ENCODE measurements at places on chromosomes 5 and 9.

- no peak overlapping the region for H3K27ac ChIP-seq
- no peak for DNase-seq
- H3K36me3 ChIP-seq: no peaks in the 10 kb centered on the region
- H3K27me3 ChIP-seq: no peaks in the 10 kb centered on the region
- no peaks in the 10 kb centered on the region for H3K4me1 ChIP-seq
These were observed 49.2 kb downstream of the KIAA1958 start for GRCh38 chr9:112535811-112536210.

- H3K27ac ChIP-seq: no peak overlapping the region
- H3K4me1 ChIP-seq: no peaks in the 10 kb centered on the region
- no peaks in the 10 kb centered on the region for H3K27me3 ChIP-seq
- no peak overlapping the region for H3K4me3 ChIP-seq
- H3K36me3 ChIP-seq: no peaks in the 10 kb centered on the region
- no peak for DNase-seq
These were observed 522.7 kb downstream of the HTR1A start for GRCh38 chr5:63439537-63439936.

DNA sequence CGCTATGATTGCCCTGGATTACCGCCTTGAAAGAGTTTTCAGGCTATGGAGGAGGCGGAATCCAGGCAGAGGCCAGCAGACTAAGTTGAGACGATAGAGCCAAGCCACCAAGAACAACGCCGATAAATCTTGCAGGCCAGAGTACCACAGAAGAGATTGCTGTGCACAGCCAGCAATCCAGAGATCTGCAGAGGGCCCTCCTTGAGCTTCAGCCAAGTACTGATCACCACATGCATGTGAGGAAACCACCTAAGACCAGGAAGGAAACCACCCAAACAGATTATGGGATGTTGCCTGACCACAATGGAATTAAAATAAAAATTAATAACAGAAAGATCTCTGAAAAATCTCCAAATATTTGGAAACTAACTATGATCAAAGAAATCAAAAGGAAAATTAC lies 74.9 kb downstream of the GCNT4 start:
- no peak overlapping the region for H3K27ac ChIP-seq
- H3K4me3 ChIP-seq: no peak overlapping the region
- H3K27me3 ChIP-seq: no peaks in the 10 kb centered on the region
- DNase-seq: no peak

DNA sequence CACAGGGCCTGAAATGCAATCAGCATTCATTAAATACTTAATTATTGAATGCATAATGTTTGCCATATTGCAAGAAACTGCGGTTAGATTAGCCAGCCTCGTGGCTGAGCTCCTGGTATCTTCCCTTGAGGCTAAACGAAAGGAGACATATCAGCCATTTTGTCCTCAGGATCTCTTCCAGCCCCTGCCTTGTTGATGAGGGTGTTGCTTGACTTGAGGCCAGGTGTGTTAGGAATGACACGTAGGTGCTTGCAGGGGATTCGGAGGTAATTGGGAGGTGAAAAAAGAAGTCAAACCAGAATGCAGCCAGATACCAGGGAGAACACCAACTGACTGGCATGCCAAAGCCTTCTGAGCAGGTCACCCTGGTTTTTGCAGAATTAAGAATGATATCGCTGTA lies 12.5 kb downstream of the SH3RF2 start:
- peaks cover 21% of the 10 kb centered on the region for H3K4me1 ChIP-seq
- peak overlapping the region; percentile 25 for H3K4me3 ChIP-seq
- H3K27me3 ChIP-seq: no peaks in the 10 kb centered on the region
- H3K27ac ChIP-seq: peak overlapping the region; percentile 72
- no peaks in the 10 kb centered on the region for H3K36me3 ChIP-seq
- no peak for DNase-seq

GRCh38 chr5:119048246-119048645 lies 22.6 kb upstream of the DMXL1 start:
- H3K4me1 ChIP-seq: no peaks in the 10 kb centered on the region
- H3K27ac ChIP-seq: no peak overlapping the region
- no peak for DNase-seq
- no peaks in the 10 kb centered on the region for H3K27me3 ChIP-seq

DNA sequence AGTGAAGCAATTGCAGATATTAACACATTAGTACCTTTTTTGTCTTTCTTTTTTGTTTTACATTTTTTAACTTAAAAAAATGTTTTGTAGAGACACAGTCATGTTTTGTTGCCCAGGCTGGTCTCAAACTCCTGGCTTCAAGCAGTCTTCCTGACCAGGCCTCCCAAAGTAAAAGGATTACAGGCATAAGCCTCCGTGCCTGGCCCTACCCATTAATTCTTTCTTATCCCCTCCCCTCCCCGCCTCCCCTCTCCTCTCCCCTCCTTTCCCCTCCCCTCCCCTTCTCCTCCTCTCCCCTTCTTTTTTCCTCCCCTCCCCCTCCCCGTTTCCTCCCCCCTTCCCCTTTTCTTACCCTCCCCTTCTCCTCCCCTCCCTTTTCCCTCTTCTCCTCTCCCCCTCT lies 182.4 kb downstream of the FER start:
- H3K27ac ChIP-seq: no peak overlapping the region
- H3K27me3 ChIP-seq: no peaks in the 10 kb centered on the region
- H3K4me3 ChIP-seq: no peak overlapping the region
- no peaks in the 10 kb centered on the region for H3K4me1 ChIP-seq
- DNase-seq: no peak
- no peaks in the 10 kb centered on the region for H3K36me3 ChIP-seq

DNA sequence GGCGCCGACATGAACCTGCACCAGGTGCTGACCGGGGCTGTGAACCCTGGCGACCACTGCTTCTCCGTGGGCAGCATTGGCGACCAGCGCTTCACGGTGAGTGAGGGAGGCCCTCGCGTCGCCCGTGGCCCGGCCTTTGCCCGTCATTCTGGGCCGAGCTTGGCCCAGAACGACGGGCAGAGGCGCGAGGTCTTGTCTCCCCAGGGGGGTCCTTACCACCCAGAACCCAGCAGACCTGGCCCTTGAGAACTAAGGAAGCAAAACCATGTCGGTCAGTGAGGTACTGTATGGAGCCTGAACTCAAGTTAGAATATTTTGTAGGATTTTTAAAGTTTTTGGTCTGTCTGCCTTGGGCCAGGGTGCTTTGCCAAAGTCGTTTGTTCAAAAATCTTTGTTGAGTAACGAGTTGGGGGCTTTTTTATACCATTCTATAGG lies 691 bp downstream of the DMXL1 start:
- peak; percentile 17 for DNase-seq
- H3K27me3 ChIP-seq: no peaks in the 10 kb centered on the region
- H3K4me3 ChIP-seq: peak overlapping the region; percentile 86
- peak overlapping the region; percentile 98 for H3K27ac ChIP-seq

- no peaks in the 10 kb centered on the region for H3K27me3 ChIP-seq
- no peaks in the 10 kb centered on the region for H3K4me1 ChIP-seq
These were observed at the start of gene ZNF454 for GRCh38 chr5:178940569-178941360. TSS of gene ZNF454 (plus strand) at chr5:178941198. CDS start at chr5:178942792, 1,594 bp downstream.

- DNase-seq: no peak
- H3K36me3 ChIP-seq: no peaks in the 10 kb centered on the region
- no peak overlapping the region for H3K27ac ChIP-seq
- no peaks in the 10 kb centered on the region for H3K4me1 ChIP-seq
- H3K4me3 ChIP-seq: no peak overlapping the region
These were observed 196.2 kb downstream of the C9orf152 start for GRCh38 chr9:110011628-110012320.

DNA sequence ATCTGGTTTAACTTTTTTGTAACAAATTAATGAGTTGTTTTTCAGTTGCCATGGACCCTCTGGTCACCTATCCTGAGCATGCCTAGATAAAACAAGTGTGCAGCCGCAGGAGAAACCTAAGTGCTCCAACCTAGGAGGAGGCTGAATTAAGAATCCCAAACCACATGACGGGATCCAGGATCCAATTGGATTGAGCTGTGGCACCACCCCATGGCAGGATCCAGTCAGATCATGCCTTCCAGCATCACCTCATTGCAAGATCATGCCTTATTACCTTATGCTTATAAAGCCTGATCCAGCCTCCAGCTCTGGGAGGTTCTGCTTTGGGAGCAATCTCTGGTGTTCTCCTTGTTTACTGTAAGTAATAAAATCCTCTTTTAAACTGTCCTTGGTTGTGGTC lies 662.0 kb downstream of the TLR4 start:
- H3K36me3 ChIP-seq: no peaks in the 10 kb centered on the region
- H3K4me3 ChIP-seq: no peak overlapping the region
- H3K27me3 ChIP-seq: no peaks in the 10 kb centered on the region
- no peaks in the 10 kb centered on the region for H3K4me1 ChIP-seq
- DNase-seq: no peak

GRCh38 chr5:112372543-112372942 lies 46.5 kb downstream of the EPB41L4A start:
- H3K4me3 ChIP-seq: no peak overlapping the region
- peaks cover 5% of the 10 kb centered on the region for H3K36me3 ChIP-seq
- no peaks in the 10 kb centered on the region for H3K27me3 ChIP-seq
- peaks cover 3% of the 10 kb centered on the region for H3K4me1 ChIP-seq

- DNase-seq: no peak
- no peaks in the 10 kb centered on the region for H3K36me3 ChIP-seq
- H3K4me3 ChIP-seq: no peak overlapping the region
- H3K27me3 ChIP-seq: no peaks in the 10 kb centered on the region
These were observed 14.7 kb upstream of the ADRB2 start for GRCh38 chr5:148811756-148812155.

GRCh38 chr5:74186356-74187315 lies 453.9 kb downstream of the ENC1 start:
- H3K4me1 ChIP-seq: no peaks in the 10 kb centered on the region
- H3K4me3 ChIP-seq: no peak overlapping the region
- DNase-seq: no peak
- no peaks in the 10 kb centered on the region for H3K27me3 ChIP-seq

DNA sequence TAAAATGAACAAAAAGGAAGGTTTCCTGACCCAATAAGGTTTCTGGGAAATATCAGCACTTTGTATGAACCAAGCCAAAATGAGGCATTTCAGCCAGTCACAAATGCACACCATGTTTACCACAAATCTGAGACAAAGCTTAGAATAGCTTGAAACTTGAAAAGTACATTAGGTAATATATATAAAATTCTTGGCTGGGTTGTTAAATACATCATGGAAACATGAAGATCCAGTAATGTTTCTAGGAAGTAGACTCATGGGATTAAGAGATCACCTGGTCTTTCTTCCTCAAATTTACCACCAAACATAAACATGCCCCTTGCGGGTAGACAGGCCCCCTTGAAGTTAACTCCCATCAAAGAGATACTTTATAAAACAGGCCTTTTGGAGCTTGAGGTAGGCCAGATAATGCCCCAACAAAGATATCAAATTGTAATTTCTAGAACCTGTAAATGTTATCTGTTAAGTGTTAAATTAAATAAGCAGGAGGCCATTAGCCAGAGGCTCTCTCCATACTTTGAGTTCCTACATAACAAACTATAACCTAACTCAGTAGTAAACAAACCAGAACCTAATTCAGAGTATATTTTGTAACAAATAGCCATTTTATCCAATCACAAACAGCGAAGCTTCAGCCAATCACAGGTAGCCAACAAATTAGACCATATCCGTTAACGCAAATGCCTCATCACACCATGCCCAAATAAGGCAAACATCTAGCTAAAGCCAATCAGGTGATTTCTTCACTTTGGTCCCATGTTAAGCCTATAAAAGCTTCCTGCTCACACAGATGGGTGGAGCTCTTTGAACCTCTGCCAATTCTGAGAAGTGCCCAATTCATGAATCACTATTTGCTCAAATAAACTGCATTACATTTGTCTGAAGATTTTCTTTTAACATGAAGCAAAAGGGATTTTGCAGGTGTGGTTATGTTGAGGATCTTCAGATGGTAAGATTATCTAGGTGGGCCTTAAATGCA lies 127.9 kb upstream of the TARS1 start:
- no peaks in the 10 kb centered on the region for H3K36me3 ChIP-seq
- no peaks in the 10 kb centered on the region for H3K4me1 ChIP-seq
- no peak for DNase-seq

GRCh38 chr9:93096131-93096802 lies at the start of gene CARD19:
TSS of gene CARD19 (plus strand) at chr9:93096217. CDS start at chr9:93096346, 129 bp downstream.
- peak within 1 kb of the TSS; percentile 89 for H3K4me3 ChIP-seq
- no peaks in the 10 kb centered on the region for H3K27me3 ChIP-seq
- H3K36me3 ChIP-seq: no peaks in the 10 kb centered on the region
- peaks cover 37% of the 10 kb centered on the region for H3K4me1 ChIP-seq
- peak within 1 kb of the TSS; percentile 99 for H3K27ac ChIP-seq
- DNase-seq: no peak

GRCh38 chr5:93307557-93307956 lies 273.5 kb downstream of the NR2F1-AS1 start:
- H3K4me3 ChIP-seq: no peak overlapping the region
- no peaks in the 10 kb centered on the region for H3K4me1 ChIP-seq
- no peaks in the 10 kb centered on the region for H3K36me3 ChIP-seq

- H3K4me1 ChIP-seq: no peaks in the 10 kb centered on the region
- H3K27ac ChIP-seq: no peak overlapping the region
- DNase-seq: no peak
- no peak overlapping the region for H3K4me3 ChIP-seq
- no peaks in the 10 kb centered on the region for H3K27me3 ChIP-seq
These were observed 513.2 kb upstream of the WWC1 start for GRCh38 chr5:167778228-167778627.

DNA sequence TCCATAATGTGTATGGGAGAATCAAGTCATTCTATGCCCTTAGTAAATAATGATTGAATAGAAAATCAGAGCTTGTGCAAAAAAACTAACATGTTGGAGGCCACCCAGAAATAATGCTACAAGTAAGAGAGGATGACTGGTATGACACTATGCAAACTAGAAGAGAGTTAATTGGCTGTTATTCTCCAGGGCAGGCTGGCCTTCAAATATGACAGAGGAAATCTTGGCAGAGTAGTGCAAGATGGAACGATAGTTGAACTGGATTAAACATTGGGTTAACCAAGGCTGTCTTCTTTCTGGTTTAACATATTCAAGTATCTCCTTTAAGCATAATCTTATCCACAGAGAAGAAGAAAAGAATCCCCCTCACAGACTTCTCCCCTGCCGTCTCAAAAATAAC lies 196.1 kb downstream of the MPDZ start:
- H3K27ac ChIP-seq: no peak overlapping the region
- H3K36me3 ChIP-seq: no peaks in the 10 kb centered on the region
- no peak for DNase-seq
- H3K4me1 ChIP-seq: peaks cover 12% of the 10 kb centered on the region
- H3K4me3 ChIP-seq: no peak overlapping the region

GRCh38 chr5:122941737-122942136 lies 94.8 kb downstream of the PPIC start:
- H3K4me1 ChIP-seq: peaks cover 28% of the 10 kb centered on the region
- H3K36me3 ChIP-seq: peaks cover 16% of the 10 kb centered on the region
- no peak overlapping the region for H3K4me3 ChIP-seq
- no peaks in the 10 kb centered on the region for H3K27me3 ChIP-seq
- H3K27ac ChIP-seq: no peak overlapping the region

DNA sequence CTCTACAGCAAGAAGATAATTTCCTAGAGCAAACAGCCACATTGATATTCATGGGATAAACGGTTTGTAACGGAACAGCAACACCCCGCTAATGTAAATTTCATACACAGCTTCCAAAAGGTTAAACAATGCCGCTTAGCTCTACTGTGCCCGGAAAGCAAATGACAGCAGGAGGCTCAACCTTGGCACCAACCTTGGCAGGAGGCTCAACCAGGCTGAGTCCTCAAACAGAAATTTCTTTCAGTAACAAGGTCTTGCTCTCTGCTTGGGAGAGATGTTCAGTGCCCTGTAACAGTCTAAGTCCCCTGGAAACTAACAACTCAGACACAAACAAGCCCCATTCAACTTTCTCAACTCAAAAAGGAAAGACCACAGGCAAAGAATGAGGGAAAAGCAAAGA lies 11.1 kb upstream of the PPP1R2B start:
- no peak overlapping the region for H3K27ac ChIP-seq
- no peak for DNase-seq
- no peaks in the 10 kb centered on the region for H3K27me3 ChIP-seq
- no peak overlapping the region for H3K4me3 ChIP-seq
- no peaks in the 10 kb centered on the region for H3K4me1 ChIP-seq
- no peaks in the 10 kb centered on the region for H3K36me3 ChIP-seq
